RPMI7951 (cell line): ENCODE measurements at places on chromosomes 3 and 15. TPM values are rescaled to one million over a fixed set of nuclear protein-coding genes. Genes with fewer than 3 reads are reported as not detected.

Gene TRIM71
- total RNA-seq: not detected in 2 replicates

Gene HOMER2
- 20.4 and 26.9 TPM in 2 replicates for total RNA-seq

Gene CLDN16
- total RNA-seq: not detected in 2 replicates

Gene CFAP91
- not detected in 2 replicates for total RNA-seq

Gene CHRNB4
- not detected in 2 replicates for total RNA-seq
